Stimulated activated CD4-positive, alpha-beta T cell treated with anti-CD3 and anti-CD28 coated beads, Interleukin-2, amount 100 ng/mL, for 24 hours (primary cell): ENCODE measurements at places on chromosomes 5 and 9.

DNA sequence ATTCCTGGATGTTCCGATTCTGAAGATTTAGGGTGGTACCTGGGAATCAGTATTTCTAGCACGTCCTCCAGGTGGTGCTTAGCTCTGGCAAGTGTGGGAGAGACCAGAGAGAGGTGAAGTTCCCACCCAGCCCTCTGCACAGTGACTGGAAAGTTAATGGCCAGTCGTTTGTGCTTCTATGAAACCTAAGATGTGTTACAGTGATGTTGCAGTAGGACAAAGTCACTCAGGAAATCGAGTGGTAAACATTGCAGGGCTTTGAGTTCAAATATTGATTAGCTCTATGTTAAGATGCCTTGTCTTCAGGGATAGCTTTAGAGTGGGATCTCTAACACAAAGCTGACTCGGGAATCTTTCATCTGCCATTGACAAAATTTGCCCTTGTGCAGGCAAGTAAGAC lies 55.6 kb downstream of the PIK3R1 start:
- no peak for DNase-seq

DNA sequence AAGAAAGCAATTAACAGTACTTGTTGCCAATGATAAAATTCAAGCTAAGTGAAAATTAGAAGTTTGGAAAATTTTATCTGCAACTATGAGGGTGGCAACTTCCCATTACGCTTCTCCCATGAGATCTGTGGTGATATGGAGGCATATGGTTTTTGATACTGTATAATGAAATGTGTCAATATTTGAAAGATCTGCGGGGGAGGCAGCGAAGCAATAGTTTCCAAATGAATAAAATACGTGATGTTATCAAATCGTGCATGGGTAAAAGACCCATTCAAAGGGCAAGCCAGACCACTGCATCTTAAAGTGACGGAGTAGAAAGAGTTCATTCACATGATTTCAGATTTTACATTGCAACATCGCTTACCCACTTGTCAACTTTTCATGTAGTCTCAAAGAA lies 20.9 kb upstream of the BOD1 start:
- no peak for DNase-seq

- DNase-seq, result no peak
These were observed 9.0 kb upstream of the RAD23B start for GRCh38 chr9:107274096-107274495.

DNA sequence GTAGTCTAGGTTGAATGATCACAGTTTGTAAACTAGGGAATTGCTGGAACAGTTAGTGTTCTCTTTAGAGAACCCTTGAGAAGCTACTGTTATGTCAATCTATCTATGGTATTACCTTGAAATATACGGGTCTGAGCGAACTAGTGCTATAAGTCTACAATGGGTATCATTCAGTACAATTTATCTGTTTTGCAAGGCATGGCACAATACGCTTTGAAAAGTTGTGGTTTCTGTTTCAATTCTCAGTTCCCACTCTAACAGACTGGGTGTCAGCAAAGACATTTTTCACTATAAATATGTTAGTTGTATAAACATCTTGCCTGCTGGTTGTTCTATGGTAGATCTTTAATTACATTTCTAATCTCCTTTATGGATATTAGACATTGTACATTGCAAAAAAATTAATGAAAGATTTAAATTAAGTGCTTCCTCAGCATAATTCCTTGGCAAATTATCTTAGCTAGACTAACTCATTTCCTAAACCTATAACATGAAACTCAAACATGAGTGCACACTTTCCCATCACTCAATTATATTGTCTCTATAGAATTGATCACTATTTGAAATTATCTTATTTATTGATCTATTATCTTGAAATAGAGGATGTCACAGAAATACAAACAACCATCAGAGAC lies 24.9 kb upstream of the SLCO6A1 start:
- DNase-seq, result no peak

DNA sequence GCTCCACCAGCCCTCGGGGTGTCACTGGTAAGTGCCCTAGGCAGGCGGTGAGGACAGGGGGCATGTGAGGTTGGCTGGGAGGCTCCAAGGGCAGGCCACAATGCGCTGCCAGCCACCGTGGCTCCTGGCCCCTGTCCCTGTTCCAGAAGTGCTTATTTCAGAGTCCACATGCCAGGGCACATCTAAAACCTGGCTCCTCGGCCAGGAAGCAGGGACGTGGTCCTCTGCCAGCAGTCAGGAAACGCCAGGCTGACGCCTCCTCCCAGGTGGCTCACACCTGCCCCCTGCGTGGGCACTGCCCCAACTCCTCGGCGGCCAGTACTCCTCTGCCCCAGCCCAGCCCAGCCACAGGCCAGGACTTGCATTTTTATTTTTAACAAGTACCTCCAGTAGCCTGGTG lies 68.5 kb downstream of the SECISBP2 start:
- DNase-seq, result no peak

- DNase-seq, result no peak
These were observed 8.8 kb upstream of the LCP2 start for GRCh38 chr5:170306381-170306831.

DNA sequence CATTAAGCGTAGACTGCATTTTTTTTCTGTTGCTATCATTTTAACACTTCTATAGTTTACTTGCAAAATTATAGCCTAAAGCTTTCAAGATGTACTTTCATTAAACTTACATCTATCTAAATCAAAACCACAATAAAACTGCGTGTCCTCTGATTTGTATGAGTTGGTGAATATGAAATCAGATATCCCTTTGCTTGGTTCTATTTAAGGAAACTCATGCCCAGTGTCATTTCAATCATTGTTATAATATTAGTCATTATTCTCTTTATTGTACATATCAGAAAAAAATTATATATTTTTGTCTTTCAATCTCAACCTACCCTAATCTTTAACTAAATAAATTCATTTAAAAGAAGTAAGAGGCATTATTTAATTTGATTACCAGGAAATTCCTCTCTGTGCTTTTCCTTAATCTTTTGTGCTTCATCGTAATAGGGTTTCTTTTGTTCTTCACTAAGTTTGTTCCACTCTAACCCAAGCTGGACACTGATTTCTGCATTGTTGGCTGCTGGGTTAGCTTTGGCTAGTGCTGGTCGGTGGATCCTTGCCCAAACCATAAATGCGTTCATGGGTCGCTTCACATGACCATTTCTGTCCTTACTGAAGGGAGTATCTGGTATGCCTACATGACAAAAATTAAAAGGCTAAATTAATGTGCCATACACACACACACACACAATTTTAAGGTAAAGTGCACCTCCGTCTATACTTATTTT lies 3.8 kb downstream of the SOX30 start:
- no peak for DNase-seq

DNA sequence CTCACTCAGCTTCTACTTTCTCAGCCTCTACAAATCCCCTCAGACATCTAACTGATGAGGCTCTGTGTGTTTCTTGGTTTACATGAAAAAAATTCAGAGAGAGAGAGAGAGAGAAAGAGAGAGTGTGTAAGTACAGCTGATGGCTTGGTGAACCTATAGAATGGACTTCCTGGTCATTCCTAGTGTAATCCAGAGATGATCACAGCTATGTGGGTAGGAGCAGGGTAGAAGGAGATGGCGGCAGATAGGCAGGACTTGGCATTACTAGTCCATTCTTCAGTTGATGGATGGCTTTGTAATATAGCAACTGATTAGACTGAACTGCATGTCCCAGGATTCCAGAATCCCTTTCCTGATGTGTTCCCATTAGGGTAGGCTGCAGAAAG lies 429.3 kb upstream of the CLINT1 start:
- DNase-seq, result no peak

GRCh38 chr9:15468145-15468544 lies 42.6 kb downstream of the PSIP1 start:
- DNase-seq, result no peak

DNA sequence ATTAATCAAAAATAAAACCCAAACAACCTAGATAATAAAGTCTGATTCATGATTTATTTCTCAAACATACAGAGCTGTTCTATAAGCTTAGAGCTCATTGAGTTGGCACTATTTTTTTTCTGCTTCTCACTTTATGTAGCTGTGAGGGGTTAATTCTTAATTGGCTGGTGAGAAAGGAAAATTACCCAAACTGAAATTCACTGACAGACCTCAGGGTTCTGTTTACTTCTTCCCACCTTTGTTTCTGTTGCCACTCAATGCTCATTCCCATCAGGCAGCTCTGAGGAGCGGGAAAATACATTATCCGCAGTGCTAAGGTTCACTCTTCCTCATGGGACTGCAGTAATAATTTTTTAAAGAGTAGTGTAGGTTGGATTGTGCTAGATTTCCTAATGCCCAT lies 139.9 kb downstream of the KCTD16 start:
- no peak for DNase-seq

DNA sequence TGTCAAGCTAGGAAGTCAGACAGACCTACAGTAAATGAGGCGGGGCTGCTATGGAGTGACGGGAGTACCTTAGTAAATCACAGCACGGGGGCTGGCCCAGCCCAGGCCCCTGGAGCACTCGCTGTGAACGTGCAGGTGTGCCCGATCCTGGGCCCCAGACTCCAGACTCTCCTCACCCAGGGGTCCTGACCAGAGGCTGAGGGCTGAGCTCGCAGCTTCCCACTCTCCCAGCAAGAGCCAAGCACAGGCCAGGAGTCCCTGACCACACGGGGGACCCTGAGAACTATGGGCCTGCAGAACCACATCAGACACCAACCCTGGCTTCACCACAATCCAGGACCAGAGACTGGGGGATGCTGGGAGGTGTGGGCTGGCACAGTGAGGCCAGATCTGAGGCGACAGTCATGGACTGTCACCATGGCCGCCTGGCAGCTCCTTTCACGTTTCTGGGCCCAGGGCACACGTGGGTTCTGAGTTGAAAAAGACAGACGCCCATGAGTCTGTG lies 73.4 kb downstream of the ADAMTS2 start:
- no peak for DNase-seq

- no peak for DNase-seq
These were observed 15.0 kb downstream of the SPRY4 start for GRCh38 chr5:142309747-142310318.

DNA sequence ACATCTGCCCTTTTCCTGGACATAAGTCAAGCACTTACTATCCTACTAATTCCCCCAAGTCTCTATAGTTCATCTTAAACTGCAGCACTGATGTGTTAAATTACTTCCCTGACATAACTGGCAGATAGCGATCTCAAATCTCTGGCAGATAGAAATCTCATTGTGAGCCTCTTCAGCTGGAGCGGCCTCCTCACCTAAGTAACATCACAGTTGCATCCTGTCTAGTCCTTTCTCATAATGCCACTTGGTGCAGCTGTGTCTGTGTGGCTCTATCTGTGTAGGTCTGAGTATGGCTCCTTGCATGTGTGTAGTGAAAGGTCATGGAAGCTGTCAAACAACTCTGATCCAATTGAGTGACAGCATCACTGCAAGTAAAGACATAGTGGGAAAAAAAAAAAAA lies 53.6 kb upstream of the FST start:
- DNase-seq, result no peak

- DNase-seq, result no peak
These were observed 7.4 kb downstream of the CDK9 start for GRCh38 chr9:127793093-127793708.

GRCh38 chr5:179382486-179382885 lies 37.2 kb upstream of the ADAMTS2 start:
- no peak for DNase-seq

- no peak for DNase-seq
These were observed 488.0 kb downstream of the RASEF start for GRCh38 chr9:82574911-82575310.

- DNase-seq, result peak; percentile 2
These were observed 123.9 kb upstream of the HAPLN1 start for GRCh38 chr5:83844449-83845068.

DNA sequence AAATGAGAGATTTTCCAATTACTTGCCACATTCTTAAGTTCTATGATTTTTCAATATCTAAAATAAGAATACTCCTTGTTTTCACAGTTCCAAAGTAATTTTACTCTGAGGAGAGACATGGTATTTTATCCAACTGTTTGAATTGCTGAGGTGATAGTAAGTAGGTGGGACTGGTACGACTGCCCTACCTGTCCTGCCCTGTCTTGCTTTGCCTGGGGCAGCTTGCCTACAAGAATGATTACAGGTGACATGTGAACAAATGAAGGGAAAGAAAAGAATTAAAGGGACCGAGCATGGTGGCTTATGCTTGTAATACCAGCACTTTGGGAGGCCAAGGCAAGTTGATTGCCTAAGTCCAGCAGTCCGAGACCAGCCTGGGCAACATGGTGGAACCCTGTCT lies 41.6 kb upstream of the HMGCS1 start:
- DNase-seq, result no peak

DNA sequence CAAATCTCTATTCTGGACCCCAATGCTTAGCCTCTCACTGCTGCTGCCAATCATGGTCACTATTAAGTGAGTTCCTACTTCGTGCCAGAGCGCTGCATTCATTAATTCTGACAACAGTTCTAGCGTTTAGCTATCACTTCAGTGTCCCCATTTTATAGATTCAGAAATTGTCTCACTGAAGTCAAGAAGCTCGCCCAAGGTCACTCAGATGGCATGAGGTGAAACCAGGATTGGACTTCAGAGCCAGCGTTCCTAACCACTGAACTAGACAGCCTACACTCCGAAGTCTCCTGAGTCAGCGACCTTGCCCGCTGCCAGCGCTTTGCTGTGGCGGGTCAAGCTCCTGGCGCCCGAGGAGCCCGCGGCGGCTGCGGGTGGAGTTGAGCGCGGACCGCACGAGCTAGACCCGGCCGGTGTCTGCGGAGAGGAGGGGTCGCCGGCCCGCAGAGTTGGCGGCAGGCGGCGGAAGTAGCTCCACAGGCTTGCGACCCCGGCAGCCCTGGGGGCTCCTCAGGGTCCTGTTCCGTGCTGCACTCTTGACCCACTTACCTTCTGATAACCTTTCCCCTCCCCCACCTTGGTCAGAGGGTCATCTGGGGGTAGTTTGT lies 2.1 kb upstream of the GABRB2 start:
- DNase-seq, result no peak

DNA sequence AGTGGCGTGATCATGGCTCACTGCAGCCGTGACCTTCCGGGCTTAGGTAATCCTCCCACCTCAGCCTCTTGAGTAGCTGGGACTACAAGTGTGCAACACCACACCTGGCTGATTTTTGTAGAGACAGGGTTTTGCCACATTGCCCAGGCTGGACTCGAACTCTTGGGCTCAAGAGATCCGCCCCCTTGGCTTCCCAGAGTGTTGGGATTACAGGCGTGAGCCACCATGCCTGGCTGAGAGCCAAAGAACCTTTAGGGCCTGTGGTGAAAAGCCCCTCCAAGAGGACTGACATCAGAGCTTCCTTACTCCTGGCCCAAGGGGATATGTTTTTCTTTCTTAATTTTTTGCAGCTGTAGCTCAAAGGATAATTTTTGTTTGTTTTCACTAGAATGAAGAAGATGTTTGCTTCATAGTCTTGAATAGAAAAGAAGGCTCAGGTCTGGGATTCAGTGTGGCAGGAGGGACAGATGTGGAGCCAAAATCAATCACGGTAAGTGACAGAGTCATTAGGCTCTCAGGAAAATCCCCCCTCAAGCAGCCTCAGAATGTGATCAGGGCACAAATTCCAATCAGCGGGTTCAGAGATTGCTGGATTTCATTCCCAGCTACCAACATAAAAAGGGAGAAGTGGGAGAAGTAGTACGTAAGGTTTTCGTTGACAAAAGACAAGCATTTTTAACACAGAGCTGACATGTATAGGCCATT lies 77.1 kb downstream of the GOLPH3 start:
- DNase-seq, result no peak
